ENCODE measurements at places on chromosomes 4 and X. TPM values are rescaled to one million over a fixed set of nuclear protein-coding genes. Genes with fewer than 3 reads are reported as not detected.

Gene BEX5
- total RNA-seq = not detected

Gene VCX2
- total RNA-seq = not detected

Gene BTC
- 1.3 TPM for total RNA-seq

Gene HTR2C
- not detected for total RNA-seq

Gene CT47B1
- not detected for total RNA-seq

Gene TRPC5OS
- total RNA-seq = not detected

Gene ABCG2
- total RNA-seq = 17.9 TPM

Gene USP17L5
- total RNA-seq = not detected
